ENCODE measurements at places on chromosomes 3 and 15. TPM values are rescaled to one million over a fixed set of nuclear protein-coding genes. Genes with fewer than 3 reads are reported as not detected.

GRCh38 chr3:14773691-14774128, 45.1 kb upstream of the FGD5 start:
- no peak for DNase-seq

DNA sequence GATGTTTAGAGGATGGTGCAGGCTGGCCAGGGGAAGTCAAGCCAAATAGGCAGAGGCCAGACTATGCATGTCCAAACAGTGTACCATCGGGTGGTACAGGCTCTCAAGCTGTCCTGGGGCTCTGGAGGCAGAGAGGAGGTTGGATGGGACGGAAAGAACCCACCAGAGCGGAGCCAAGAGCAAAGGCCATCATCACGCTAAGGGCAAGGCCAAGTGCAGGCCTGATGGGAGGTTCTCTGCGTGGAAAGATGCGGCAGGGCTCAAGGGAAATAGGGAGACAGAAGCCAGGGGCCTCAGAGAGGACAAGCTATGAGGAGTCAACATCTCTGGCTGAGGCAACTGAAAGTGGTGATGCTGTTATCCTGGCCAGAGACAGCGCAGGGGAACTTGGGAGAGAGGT, 102.7 kb downstream of the ASB7 start:
- no peak for DNase-seq

- no peak for DNase-seq
Measured at GRCh38 chr3:169402672-169403360, 260.7 kb downstream of the MECOM start.

- peak; percentile 70 for DNase-seq
Measured at GRCh38 chr3:175346573-175347356, 487.6 kb downstream of the NAALADL2 start.

- no peak for DNase-seq
Measured at GRCh38 chr15:25701721-25702465, 161.2 kb downstream of the ATP10A start.

DNA sequence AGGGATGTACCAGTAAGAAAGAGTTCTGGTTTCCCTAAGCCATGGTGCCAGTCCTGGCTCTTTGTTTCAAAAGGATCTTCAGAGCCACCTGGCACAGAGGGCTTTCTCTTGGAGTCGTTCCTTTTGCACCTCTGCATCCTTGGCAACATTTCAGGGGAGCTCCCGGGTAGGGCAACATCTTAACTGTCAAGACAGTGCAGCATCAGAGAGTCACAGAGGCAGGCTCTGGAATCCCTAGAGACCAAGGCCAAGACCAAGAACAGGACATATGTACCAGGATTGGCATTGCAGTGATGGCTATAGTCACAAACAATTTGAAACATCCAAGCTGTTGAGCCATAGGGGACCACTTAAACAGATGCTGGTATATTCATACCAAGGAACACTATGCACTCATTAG, 129.4 kb upstream of the ADPGK start:
- DNase-seq: no peak

GRCh38 chr3:177776661-177777101, 579.4 kb upstream of the TBL1XR1 start:
- DNase-seq: peak; percentile 46

DNA sequence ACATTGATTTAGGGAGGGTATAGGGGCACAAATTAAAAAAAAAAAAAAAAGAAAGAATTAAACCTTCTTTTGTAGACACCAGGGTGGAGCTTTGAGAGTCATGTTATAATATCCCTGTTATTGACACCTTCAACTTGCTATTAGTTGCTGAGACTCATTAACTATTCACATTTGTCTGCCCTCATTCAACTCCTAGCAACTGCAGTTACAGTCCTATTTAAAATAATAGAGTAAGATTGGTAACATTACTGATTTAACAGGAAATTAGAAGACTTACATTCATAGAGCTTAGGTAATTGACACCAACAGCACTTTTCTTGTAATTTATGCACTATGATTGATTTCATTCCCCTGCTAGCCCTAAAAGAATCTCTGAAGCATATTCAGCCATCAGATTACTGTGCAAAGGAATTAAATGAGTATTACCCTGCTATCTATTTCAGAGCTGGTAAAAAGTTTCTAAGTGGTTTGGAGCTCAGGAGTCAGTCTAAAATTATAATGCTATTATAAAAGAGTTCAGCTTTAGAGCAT, 148.8 kb upstream of the TBL1XR1 start:
- no peak for DNase-seq

DNA sequence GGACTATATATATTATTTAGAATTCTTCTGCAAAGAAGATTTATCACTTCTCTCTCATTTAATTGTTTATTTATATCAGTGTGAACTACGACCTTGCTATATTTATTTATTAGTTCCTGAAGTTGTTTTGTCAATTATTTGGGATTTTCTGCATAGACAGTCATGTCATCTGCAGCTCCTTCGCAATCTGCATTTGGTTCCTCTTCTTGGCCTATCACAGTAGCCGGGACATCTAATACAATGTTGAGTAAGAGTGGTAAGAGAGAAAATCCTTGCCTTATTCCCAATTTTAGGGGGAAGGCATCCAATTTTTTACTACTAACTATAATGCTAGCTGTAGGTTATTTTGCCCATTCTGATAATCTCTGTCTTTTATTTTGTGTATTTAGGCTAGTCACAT, 39.4 kb downstream of the FOXL2 start:
- no peak for DNase-seq

DNA sequence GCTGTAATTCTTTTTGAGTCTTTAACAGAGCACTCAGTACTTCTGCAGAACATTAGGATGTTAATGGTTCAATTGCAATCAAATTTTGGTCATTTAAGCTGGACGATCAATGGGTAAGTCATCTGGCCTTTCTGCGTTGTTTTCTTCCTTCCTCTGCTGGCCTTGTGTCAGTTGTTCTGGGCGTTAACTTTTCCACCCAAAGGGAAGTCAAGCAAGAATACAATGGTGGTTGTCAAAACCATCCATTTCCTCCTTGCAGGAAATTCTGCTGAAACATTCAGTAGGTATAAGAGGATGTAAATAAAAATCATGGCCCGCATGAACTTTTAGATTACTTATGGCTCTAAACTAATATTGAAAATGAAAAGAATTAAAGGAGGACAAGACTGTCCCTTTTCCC, 584.0 kb downstream of the GRM7 start:
- peak; percentile 30 for DNase-seq

DNA sequence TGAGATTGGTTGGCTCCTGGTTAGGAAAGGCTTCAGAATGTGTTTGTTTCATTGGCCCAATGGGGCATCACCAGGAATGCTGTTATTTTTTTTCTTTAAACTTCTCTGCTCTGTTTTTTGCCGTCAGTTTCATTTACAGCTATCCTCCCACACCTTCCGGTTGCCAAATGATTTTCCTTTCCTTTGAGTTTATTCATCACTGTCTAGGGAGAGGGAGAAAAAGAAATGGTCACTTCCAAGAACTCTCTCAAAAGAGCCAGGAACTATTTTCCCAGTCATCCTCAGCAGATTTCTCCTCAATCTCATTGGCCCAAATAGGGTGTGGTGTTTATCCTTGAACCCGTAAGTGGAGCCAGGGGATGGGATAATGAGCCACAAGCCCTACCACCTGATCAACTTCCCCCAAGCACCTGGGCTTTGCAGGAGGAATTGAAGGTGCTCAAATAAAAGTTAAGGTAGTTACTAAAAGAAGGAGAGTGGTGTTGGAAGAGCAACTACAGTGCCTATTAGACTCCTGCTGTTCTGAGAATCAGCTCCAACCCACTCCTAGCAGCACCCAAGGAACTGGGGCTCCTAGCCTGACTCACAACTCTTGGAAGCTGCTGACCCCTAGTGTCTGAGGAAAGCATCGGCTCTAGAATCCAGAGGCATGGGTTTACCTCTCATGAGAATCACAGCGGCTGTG, 183.8 kb upstream of the IL12A start:
- DNase-seq: peak; percentile 90

GRCh38 chr3:126153695-126154360, 26.6 kb downstream of the ALDH1L1 start:
- DNase-seq: no peak

The C3orf49 gene
- not detected for total RNA-seq

The MGLL gene
- 33.4 TPM for total RNA-seq

The ST3GAL6 gene
- total RNA-seq: 7.2 TPM

The XCR1 gene
- total RNA-seq: not detected

The RBSN gene
- 19.6 TPM for total RNA-seq

The SPINK8 gene
- not detected for total RNA-seq

The CNTN4 gene
- total RNA-seq: not detected
